ENCODE measurements at places on chromosomes 13 and 19.

DNA sequence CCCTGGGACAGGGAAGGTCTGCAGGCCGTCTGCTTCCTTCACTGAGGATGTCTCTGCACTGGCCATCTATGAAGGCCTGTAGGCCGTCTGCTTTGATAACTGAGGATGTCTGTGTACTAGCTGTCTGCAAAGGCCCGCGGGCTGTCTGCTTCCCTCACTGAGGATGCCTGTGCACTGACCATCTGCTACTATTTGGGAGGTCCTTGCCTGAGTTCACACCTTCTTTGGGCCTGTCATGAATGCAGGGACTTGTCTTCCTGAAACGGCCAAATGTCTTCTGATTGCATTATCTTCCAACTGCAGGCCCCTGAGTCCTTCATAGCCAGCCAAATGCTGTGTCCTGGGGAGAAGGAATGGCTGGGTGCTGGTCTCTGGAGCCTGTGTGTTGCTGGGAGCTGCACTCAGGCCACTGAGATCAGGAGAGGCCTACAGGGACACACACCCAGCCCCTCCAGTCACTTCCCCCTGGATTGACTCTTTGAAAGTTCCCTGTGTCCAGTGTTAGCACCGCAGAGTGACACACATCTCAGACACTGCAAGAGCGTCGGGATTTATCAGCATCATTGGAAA is 72.9 kb downstream of the TEX29 start:
- no peak for DNase-seq

- no peak for DNase-seq
Observed at GRCh38 chr13:98195054-98195791, 18.2 kb upstream of the RNF113B start.

GRCh38 chr13:39955560-39955959 is 300.1 kb downstream of the COG6 start:
- no peak for DNase-seq

DNA sequence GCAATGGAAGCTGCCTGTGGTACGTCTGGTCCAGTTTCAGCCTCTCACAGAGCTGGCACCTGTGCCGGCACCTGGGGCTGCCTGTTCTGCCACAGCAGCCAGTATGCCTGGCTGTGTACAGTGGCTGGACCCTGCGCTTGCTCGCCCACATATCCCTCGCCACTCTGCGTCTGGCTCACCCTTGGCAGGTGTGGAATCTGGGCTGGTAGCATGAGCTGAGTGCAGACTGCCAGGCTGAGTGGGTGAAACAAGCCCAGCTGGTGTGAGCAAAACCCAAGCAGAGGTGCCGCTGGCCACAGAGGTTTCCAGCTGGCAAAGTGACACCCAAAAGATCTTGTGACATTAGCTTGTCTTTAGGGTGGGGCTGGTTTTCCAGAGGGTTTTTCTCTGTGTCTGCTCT is 80.7 kb downstream of the ING1 start:
- no peak for DNase-seq

DNA sequence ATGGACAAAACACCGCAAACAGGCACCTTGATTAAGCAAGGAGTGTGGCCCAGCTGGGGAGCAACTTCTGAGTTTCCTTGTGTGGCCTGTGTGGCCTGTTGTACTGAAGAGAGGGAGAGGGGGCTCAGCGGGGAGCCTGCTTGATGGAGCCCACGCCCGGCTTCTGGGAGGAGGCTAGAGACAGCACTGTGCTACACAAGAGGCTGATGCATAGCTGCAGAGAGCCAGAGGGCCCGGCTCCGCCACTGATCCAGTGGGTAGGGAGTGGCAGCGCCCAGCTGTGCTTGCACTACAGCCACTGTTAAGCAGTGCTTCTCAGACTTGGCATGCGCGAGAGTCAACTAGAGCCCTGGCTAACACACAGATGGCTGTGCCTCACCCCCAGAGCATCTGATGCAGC is 19.0 kb downstream of the LYL1 start:
- no peak for DNase-seq
